ENCODE measurements at places on chromosomes 6 and 20.

DNA sequence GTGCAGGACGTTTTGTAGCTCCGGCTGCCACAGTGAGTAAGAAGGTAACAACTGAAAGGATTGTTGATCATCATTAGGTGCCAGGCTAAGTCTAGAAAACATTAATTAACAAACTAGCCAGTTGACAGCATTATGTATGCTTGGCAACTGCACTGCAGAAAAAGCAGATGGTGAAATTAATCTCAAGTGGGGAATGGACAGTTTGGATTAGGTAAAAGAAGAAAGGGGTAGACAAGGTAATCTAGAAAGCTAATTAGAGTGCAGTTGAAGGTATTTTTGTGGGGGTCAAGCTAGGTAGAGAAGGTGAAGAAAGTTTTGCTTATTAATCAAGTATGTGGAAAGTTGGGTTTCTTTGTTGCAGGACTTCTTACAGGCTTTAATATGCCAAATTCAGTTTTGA lies 69.7 kb upstream of the HINT3 start:
- DNase-seq: no peak

DNA sequence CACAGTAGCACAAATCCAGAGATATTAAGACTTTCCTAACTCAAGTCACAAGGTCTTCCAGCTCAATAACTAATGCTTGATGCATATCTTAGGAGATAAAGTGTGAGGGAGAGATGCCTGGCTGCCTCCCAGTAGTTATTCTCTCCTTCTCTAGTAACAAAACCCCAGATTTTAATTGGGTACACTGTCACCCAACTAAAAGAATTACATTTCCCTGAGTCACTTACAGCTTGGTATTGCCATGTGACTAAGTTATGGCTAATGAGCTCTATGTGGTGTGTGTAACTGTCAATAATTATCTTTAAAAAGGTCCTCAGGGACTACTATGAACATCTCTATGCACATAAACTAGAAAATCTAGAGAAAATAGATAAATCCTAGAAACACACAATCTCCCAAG lies 32.0 kb downstream of the KIF6 start:
- DNase-seq: no peak

DNA sequence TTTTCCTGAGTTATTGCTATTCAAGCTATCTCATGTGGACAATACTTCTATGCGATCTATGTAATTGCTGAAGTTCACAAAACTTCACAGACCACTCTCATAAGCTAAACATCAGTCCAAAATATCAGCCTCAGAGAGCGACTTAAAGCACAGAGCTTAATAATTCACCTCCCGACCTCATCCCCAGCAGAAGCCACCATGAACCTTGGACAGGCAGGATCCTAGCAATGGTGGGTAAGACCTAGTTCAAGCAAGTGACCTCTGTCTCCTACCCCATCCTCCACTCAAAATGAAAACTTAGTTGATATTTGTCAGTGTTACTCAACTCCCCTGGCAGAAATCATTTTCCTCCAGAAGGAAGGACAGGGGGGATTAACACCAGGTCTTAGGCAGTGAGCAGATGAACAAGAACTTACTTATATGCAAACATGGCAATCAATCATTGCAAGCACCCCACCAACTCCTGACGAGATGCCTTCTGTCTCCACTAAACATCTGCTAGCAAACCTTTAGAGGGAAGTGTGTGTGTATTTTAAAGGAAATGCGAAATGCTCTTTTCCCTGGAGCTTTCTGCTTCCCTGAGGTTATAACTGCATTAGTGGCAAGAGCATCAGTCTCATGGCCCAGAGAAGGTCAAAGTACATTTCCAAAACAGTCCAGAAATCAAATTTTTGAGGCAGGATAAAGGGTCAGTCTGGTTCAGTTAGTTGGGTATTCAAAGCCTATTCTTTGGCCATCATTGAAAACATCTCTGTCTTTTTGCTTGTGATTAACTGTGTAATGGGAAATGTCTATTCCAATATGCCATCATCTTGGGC lies 90.0 kb downstream of the SLC22A23 start:
- no peak for DNase-seq

GRCh38 chr6:155078331-155078745 lies 83.2 kb downstream of the TIAM2 start:
- DNase-seq: no peak

DNA sequence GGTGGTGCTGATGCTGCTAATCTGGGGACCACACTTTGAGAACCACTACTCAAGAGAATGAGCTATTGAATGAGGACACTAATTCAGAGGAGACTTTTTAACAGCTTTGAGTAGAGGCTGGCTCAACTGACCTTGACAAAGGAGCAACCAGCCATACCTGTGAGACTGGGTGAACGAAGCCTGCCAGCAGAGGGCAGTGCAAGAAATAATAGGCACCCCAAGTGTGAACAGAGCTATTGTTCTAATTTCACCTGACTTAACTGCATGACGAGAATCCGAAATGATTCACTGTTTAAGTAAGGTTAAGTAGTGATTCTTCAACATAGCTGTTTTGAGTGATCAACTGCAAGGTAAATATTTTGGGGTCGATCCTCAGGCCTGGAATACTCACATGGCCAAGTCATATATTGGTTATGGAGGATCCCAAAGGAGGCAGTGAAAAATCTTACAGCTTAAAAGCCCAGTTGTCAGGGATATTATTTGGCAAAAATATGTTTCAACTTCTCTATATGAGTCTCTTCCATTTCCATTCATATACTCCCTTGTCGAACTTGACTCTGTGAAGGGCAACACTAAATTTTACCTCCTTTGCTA lies 550.5 kb upstream of the MARCKS start:
- no peak for DNase-seq

DNA sequence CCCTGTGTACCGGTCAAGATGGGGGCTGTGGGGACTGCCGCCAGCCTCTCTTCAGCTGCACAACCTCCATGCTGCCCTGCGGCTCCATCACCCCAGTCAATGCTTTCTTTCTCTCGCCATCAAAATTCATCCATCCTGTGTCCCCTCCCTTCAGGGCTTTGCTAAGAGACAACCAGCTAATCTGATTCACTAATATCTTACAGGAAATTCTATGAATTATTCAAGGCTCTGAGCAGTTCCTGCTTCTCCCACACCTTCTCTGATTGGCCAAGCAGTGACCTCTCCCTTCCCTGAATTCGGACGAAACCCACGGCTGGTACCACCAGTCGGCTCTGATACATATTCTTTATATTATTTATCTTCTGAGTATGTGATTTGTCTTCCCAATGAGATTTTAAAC lies 13.8 kb downstream of the ITPR3 start:
- DNase-seq: no peak

DNA sequence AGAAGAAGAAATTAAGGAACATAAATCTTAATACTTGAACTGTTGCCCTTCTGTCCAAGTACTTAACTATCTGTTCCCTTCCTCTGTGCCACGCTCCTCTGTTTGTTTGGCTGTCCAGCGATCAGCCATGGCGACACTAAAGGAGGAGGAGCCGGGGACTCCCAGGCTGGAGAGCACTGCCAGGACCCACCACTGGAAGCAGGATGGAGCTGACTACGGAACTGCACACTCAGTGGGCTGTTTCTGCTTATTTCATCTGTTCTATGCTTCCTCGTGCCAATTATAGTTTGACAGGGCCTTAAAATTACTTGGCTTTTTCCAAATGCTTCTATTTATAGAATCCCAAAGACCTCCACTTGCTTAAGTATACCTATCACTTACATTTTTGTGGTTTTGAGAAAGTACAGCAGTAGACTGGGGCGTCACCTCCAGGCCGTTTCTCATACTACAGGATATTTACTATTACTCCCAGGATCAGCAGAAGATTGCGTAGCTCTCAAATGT lies 17.1 kb downstream of the IRF4 start:
- peak; percentile 11 for DNase-seq

DNA sequence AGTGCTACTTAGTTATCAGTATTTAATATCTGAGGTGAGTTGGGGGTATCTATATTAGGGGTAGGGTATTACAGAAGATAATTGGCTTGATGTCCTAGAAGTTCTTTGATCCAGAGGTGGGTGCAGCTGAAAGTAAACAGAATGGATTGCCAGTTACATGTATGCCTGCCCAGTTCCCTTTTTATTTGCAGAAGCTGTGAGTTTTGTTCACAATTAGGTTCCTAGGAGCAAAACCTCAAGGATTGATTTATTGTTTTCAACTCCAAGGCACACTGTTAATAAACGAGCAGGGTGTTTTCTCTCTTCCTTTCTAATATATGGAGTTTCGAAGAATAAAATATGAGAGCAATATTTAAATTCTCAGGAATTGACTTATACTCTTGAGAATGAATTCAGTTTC lies 129.0 kb downstream of the SULF2 start:
- DNase-seq: no peak

DNA sequence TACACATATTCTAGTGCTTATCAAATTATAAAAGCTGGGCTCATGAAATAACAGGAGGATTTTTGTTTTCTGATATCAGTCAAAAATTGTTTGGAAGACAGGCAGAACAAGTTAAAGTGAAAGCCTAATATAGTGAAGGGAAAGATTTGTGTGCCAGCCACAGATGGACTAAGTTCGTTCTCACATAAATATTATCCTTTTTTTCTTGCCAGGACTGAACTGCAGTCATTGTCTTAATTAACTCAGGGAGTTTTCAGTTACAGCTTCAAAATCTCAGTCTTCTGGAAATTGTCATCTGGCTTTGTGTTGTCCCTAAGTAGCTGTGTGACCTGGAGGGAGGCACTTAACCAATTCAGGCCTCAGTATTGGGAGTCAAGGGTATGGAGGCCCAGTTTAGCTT lies 40.7 kb downstream of the PLCB4 start:
- no peak for DNase-seq

DNA sequence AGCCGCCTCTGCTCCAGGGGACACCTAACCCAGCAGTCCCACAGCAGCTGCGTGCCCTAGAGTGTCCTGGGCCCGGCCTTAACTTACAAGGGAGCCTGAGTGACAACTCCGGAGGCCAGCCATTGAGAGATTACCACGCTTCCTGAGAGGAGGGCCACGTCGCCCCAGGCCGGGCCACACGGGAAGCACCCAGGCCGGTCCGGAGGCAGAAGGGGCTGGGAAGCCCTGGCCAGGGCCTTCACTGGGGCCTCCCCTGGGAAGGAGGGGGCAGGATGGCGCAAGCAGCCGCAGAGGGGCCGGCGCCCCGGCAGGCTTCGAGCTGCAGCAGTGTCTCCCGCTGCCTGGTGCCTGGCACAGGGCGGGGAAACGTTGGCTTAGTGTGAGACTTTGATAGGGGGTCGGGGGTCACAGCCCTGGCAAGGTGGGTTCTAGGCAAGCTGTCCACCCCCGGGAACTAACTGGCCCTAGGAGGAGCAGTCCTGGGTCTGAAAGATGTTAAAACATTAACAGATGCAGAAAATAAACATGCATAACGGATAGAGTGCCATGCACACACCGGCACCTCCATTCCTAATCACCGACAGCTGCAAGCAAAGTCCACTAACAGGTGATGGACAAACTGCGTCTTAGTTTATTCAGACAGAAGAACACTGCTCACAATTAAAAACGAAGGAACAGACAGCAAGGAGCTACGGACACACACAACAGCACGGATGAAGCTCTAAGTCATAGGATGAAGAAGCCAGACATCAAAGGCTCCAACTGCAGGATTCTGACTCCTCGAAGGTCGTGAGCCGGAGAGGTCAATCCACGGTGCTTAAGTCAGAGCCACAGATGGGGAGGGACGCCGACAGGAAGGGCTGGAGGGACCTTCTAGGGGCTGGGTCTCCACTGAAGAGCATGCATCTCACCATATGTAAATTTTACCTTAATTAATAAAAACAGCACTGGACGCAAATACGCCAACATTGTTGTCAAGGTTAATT lies 17.4 kb downstream of the CHRNA4 start:
- DNase-seq: no peak

- DNase-seq: peak; percentile 85
Measured at GRCh38 chr20:10553326-10553984, 118.3 kb downstream of the SLX4IP start.

- no peak for DNase-seq
Measured at GRCh38 chr6:104788400-104788799, 71.3 kb downstream of the HACE1 start.

DNA sequence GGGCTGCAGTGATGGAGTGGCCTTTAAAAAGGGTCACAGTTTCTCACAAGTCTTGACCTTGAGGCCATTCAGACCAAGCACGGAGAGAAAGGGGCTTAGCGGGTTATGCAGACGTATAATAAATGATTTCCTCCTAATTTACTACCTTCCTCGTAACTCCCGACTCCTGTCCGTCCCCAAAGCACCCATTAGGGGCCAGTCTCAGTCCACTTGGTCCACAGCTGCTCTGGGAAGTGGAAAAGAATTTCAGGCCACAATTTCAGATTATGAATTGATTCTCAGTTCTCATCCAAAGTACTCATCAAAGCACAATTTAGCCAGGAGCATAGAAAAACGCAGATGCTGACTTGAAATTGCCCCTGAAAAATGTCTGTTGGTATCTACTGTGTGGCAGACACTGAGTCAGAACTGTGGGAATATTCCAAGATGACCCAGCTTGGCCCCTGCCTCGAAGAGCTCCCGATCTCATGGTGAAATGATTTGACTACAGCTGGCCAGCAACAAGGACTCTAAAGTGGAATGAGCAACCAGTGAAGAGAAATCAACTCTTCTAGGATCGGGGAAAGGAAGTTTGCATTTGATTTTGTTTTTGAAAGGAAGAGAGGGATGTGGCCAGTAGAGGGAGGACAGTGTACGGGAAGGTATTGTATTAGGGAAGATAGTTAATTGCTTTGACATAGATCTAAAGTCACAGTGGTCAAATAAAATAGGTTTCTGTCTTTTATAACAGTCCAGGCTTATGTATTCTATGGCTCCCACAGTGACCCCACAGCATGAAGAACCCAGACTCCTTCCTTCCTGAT lies 15.2 kb upstream of the STK35 start:
- DNase-seq: no peak

GRCh38 chr6:165300422-165300936 lies 8.9 kb downstream of the C6orf118 start:
- no peak for DNase-seq

DNA sequence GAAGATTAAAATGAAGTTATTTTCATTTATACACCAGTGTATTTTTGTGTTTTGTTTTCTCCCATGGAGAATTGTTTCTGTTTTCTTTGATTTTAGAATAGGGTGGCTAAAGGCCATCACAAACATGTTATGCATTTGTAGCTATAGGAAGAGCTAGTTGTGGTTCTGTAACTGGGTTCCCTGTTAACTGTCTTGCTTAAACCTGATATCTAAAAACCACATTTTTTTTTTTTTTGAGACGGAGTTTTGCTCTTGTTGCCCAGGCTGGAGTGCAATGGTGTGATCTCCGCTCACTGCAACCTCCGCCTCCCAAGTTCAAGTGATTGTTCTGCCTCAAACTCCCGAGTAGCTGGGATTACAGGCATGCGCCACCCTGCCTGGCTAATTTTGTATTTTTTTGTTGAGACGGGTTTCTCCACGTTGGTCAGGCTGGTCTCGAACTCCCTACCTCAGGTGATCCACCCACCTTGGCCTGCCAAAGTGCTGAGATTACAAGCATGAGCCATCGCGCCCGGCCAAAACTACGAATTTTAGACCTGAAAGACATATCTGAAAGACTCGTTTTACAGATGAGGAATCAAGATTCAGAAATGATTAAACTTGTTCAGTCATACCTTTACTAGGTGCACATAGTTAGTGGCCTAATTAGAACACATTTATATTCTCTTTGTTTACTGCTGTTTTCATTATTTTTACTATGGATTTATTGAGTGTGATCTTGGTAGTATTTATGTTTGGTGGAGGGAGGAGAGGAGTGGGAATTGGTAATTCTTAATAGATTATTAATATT lies 18.0 kb downstream of the SCAF8 start:
- DNase-seq: no peak
